ENCODE measurements at places on chromosomes 16 and 17. TPM values are rescaled to one million over a fixed set of nuclear protein-coding genes. Genes with fewer than 3 reads are reported as not detected.

GRCh38 chr17:6361733-6362132, 73.2 kb downstream of the AIPL1 start:
- no peak for DNase-seq

- no peak for DNase-seq
Measured at GRCh38 chr17:61323909-61324868, 75.5 kb upstream of the TBX2 start.

- DNase-seq = no peak
Measured at GRCh38 chr16:51531271-51531670, 380.2 kb upstream of the SALL1 start.

DNA sequence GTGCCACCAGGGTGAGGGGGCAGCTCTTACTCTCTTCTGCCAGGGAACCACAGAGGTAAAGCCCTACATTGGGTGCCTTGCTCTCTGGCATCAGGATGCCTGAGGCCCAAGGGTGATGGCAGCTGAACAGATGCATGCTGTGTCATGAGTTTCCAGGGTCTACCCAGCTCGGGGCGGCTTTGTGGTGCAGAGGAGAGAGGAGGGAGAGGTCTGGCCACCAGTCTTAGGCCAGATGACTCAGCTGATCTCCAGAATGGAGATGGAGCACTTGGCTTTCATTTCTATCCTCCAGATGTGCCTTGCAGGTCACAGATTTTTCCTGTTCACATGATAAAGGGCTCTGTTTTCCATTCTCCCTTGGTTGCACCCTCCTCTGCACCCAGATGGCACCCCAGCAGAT, 23.6 kb upstream of the USP22 start:
- no peak for DNase-seq

DNA sequence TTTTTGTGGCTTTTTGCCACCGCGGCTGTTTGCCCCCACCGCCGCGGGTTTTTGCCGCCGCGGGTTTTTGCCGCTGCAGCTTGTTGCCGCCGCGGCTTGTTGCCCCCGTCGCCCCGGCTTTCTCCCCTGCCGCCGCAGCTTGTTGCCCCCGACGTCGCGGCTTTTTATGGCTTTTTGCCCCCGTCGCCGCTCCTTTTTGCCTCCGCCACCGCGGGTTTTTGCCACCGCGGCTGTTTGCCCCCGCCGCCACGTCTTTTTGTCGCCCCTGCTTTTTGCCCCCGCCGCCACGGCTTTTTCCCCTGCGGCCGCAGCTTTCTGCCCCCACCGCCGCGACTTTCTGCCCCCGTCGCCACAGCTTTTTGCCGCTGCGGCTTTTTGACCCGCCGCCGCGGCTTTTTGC, 149.5 kb downstream of the KCNJ18 start:
- DNase-seq = no peak

- no peak for DNase-seq
Measured at GRCh38 chr17:64938290-64938689, 19.0 kb upstream of the LRRC37A3 start.

DNA sequence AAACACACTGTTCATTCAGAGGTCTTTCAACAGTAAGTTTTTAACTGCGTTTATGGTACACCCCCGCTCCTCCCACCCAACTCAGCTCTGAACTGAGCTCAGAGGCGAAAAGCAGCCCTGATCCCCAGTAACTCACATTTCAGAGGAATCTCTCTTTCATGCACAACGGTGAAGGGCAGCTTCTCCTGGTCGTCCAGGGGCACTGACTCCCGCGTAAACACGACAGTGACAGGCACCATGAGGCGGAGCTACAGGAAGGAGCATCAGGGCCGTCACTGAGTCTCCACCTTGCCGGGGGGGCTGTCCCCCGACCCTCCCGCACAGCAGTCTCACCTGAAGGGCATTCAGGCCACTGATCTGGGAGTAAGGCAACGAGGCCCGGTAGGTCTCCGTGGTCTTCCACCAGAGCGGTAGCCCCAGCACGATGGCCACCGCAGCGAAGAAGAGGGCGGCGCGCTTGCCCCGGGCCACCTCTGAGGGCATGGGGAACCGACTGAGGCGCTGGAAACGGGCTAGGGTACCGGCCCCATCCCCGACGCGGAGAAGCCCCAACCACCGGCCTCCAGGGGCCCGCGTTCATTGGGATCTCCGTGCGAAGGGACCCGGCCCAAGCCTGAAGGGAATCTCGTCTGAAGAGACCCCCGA, 486 bp downstream of the PIGS start:
- peak; percentile 33 for DNase-seq

DNA sequence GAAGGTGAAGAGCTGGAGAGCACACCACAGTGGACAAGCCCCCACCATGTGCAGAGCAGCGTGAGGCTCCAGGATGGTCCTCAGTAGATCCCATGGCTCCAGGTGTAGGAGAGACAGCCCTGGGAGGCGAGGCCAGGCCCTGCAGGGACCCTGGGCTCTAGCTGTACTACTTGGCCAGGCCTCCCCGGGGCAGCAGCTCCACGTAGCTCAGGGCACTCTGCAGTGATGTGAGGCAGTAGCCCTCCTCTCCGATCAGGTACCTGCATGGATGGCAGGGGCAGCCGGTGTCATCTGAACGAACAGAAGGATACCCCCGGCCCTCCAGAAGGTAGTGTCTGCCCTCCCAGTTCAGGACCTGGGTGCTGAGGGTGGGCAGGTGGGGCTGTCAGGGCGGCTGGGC, 6.2 kb upstream of the SPATA2L start:
- no peak for DNase-seq

DNA sequence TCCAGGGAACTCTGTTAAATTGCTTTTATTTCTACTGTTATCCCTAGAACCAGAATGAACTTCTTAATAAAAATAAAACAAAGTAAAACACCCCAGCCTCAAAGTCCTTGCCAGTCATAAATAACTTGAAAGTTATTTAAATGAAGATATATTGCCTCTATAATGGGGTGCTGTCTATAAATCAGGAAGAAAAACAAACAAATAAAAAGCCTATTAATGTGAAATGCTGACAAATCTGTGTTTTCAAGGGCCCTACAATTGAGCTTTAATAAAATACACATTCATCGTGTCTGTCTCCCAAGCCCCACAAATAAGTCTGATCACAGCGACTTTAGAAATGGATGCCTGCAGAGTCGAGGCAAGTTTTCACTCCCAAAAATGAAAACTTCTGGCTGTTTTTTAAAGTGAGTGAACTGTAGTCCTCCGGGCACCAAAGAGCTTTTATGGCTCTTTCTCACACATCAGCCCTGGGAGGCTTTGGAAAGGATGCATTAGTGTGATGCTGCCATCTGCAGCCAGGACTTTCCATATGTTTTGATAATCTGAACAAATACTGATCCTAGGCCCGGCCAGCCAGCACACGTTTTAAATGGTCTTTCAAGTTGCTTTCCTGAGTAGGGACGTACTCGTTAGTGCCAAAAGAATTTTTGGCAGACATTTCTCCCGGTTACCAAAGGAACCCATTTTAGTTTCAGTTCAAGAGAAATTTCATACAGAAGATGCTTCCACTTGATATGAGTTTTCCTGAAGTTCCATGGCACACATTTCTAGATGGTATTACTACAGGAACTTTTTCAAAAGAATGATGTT, 16.3 kb downstream of the NACA2 start:
- no peak for DNase-seq

DNA sequence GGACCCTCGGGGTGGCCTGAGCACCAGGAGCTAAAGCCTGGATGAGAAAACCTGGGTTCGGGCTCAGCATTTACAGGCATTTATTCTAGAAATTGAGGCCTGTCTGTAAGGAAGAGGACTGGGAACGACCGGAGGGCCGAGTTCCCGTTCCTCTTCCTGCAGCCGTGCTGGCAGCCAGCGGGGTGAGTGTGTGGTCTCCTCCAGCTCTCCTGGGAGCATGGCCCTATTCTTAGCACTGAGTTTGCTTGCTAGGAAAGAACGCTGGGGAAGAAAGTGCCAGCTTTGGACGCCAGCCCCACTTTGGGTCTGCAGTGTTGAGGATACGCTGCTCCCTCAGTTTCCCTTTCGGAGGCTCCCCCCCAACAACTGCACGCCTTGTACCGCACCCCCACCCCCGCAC, 49.6 kb downstream of the MGAT5B start:
- DNase-seq = no peak

DNA sequence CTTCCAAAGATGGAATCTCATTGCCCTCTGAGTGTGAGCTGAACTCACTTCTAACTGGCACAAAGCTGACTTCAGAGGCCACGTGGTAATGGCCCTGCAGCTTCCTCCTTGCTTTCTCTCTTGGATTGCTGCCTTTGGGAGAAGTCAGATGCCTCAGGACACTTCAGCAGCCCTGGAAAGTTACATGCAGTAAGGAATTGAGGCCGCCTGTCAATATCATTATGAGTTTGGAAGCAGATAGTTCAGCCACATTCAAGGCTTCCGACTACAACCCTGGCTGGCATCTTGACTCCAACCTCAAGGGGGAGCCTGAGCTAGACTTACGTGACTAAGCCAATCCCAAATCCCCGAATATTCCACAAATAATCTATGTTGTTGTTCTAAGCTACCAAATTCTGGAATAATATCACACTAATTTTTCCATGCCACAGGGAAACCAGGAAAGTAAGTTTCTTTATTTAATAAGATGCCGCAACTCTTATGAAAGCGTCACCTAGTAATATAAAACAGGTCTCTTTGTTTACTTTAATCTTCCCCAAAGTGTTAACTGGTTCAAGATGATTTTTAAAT, 13.6 kb downstream of the CEP20 start:
- no peak for DNase-seq

- DNase-seq = no peak
Measured at GRCh38 chr17:32805029-32805976, 71.6 kb downstream of the MYO1D start.

DNA sequence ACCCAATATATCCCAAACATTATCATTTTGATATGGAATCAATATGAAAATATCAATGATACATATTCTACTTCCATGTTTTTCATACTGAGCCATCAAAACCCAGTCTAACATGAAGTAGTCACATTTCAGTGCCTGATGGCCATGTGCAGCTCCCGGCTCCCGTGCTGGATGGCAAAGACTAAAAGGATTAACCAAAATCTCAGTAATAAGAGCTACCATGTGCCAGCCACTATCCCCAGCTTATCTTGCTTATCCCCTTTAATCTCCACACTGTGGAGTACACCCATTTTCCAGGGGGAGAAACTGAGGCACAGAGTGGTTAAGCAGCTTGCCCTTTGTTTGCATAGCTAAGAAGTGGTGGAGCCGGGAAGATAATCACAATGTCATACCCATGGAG, 9.2 kb downstream of the CD300LG start:
- no peak for DNase-seq

GRCh38 chr16:79933603-79934002, 333.1 kb upstream of the MAF start:
- DNase-seq = no peak

GRCh38 chr16:80273635-80274538, 266.9 kb upstream of the DYNLRB2 start:
- no peak for DNase-seq

GRCh38 chr16:79847101-79847500, 246.6 kb upstream of the MAF start:
- DNase-seq = no peak

GRCh38 chr16:69378760-69379159, 7.0 kb downstream of the TERF2 start:
- no peak for DNase-seq

DNA sequence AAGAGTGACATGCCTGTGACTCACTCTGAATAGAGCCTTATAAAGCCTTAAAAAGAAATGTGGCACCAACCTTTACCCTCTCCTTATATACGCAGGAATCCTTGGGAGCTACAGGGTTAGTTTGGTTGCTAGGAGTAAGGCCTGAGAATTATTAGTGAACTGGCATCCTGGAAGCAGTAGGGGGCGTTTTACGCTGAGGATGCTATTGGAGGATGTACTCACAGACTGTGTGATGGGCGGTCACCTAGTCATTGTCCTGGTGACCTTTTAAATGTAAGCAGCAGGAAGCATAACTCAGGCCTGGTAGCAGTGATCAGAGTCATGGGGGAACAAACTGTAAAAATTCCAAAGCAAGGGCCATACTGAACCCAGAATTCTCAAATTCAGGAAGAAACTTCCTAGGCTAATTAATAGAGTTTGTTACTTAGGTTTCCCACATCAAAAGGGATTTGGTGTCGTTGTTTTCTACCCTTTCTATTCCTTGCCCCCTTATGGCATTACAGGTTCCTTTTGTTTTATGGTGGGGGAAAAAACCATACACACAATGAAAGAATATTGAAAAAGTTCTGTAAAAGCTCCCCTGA, 153.8 kb downstream of the SNX11 start:
- no peak for DNase-seq

DNA sequence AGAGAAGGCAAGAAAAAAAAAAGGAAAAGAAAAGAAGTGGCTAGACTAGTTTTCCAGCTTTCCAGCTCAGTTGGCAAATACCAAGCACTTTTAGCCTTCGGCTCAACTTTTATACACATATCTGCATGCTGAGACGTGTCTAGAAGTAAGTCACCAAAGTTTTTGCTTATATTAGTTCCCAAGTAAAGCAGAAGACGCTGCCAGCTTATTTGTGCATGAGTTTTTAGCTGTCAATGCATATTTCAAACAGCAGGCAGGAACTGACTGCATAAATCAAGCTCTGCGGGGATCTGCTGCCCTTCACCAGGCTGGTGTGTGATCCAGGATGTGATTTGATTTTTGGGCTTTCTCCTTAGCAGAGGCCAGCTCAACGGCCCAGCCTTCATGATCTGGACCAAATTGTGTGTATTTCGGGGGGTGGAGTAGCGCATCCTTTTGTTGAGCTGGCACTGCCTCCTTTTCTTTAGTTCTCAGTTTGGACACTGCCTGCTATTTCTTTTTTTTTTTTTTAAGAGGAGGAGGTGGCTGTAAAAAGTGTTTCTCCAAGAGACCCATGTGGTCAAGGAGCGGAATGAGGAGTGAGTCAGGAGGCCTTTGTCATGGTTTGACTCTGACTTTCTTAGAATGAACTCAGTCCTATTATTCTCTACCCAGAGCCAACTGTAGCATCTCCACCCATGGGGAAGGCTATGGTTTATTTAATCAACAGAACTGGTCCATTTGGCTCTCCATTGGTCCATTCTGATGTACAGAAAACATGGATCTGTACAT, 162.6 kb upstream of the XYLT1 start:
- DNase-seq = peak; percentile 27

KRTAP1-4 gene
- total RNA-seq = not detected

CEP295NL gene
- 2.6 TPM for total RNA-seq

NOD2 gene
- 4.9 TPM for total RNA-seq

CLEC3A gene
- not detected for total RNA-seq

SPNS2 gene
- total RNA-seq = 11.5 TPM

ZNF629 gene
- 16.2 TPM for total RNA-seq

DHRS7C gene
- not detected for total RNA-seq

Data from breast epithelium (tissue), 4 donors.